GOT3 (cell line): ENCODE measurements at places on chromosomes 1 and 21.

DNA sequence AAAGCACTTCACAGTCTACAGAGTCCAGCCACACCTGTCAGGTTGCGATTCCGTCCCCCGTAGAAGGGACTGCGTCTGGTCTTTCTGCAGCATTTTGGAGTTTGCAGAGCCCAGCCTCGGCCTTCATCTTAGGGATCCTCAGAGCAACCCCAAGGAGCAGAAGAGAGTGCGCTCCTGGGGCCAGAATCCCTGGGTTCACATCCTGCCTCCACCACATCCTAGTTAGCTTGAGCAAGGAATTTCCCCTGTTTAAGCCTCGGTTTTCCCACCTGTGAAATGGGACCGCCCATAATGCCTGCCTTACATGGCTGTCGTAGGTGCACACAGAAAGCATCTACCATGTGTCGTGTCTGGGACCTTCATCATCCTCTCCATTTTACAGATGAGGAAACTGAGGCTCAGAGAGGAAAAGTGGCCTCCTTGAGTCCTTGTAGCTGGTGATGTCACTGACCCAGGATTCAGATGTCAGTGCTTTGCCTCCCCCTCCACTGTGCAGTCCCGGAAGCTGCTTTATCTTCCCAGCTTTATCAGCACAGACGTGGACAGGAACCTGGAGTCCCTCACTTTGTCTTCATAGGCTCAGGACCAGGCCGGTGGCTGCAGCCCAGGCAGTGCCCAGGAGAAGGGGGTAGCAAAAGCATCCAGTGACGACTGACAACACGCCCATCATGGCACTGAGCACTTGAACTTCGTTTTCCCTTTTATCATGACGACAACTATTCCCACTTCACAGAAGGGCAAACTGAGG is 438.5 kb downstream of the MATN1 start:
- DNase-seq = no peak

DNA sequence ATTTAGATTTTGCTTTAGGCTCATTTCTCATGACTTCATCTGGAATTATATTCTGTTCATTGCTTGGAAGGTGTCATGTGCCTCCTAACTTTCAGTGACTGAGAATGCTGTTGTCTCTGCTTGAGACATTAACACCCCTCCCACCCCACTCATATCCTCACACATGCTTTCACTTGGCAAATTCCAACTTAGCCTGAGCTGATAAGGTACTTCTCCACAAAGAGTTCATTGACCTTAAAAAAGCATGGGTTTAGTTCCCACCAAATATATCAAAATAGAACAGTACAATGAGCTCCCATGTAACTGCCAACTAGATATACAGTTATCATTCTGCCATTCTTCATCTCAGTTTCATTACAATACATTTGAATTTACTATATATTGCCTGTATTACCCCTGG is 576.5 kb upstream of the ADGRL2 start:
- no peak for DNase-seq

GRCh38 chr1:191752342-191752741 is 405.9 kb upstream of the RGS18 start:
- no peak for DNase-seq

DNA sequence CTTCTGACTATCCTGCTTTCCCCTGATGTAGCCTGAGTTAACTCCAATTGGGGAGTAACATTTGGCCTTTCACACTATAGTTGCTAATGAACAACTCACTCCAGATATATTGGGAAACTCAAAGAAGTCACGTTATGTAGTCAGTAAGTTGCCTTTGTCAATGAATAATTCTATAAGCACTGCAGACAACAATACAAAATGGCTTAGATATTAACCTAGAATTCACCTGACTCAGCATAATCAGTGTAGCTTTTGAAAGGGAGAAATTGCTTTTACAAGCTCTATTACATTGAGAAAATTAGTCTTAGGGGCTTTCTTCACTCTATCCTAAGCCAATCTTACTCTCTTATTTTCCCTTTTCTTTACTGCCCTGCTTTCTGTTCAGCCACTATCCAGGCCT is 303.5 kb upstream of the NR5A2 start:
- no peak for DNase-seq

DNA sequence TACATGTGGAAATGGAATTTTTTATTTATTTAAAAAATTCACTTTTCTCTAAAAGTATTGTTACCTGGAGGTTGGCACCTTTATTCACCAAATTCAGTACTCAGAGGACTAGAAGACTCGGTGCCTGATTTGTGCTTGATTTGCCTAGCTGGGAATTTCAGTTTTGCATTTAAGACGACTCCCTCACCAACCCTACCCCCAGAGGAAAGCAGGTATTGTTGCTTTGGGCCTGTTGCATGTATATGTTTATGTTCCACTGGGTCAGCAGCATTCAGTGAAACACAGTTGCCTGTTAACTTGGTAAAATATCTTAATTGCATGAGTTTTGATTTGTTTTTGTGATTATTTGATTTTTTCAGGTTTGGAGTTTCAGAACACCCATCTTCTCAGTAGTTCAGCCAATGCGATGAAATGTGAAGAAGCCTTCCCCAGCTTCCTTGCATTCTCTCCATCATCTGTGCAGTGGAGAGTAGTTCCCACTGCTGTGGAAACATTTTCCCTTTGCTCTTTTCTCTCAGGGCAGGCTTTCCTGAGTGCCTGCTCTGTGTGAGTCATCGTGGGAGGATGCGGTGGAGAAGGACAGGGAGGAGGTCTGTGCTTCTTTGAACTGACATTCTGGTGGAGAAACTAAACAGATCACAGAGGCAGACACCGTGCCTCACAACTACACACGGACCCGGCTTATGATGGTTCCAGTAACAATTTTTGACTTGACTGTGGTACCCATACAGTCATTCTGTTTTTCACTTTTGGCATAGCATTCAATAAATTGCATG is 6.4 kb downstream of the ADARB1 start:
- DNase-seq = no peak

GRCh38 chr1:173476197-173476664 is 904 bp upstream of the PRDX6 start:
- no peak for DNase-seq

- no peak for DNase-seq
These were observed 183.0 kb downstream of the ETS2 start for GRCh38 chr21:38988509-38989378.

GRCh38 chr1:99527078-99527477 is 118.8 kb upstream of the PALMD start:
- no peak for DNase-seq

DNA sequence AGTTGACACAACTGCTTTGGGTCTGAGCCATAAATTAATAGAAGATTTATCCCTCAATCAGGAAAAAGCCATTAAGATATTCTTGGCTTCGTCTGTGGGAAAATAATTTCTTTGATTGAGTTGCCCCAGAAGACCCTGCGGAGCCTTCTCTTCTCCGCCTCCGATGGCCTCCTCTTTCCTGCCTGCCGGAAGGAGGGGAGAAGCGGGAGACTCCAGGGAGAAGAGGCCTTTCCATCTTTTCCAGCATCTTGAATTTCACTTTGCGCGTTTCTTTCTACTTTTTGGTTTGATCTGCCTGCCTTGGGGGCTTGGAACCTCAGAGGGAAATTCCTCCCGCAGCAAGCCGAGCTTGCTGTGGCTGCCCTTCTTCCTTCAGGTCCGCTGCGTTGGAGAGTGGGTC is 16.8 kb downstream of the HLX start:
- no peak for DNase-seq

GRCh38 chr1:116002781-116003420 is 26.6 kb downstream of the SLC22A15 start:
- no peak for DNase-seq

DNA sequence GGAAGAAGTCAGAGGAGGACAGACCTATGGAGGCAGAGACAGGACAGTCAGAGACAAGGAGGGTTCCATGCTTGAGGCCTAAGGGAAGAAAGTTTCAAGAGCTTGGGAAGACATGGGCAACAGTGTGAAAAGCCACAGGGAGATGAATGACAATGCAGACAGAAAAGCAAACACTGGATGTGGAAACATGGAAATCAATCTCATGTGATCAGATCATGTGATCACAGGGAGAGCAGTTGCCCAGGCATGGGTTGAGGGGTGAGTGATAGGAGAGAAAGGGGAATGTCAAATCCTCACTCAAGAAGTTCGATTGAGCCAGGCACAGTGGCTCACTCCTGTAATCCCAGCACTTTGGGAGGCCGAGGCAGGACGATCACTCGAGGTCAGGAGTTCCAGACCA is 17.2 kb downstream of the PTAFR start:
- no peak for DNase-seq

DNA sequence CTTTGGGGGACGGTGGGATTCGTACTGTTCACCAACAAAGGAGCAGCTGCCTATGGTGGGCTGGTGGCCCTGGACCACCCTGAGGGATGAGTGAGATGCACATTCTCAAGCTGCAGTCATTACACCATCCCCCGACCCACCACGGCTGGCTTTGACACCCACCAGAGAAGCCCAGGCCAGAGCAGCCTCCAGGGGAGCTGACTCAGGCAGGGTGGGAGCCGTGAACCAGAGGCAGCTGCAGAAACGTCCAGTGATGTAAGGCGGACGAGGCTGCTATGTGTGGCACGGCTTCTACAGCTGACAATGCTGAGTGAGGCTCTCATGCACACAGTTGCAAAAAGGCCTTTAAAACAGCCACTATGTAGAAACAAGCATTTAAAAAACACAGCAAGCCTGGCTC is 40.1 kb downstream of the CHAF1B start:
- no peak for DNase-seq

- DNase-seq = no peak
These were observed 777.9 kb downstream of the MRPL39 start for GRCh38 chr21:24829397-24829796.

DNA sequence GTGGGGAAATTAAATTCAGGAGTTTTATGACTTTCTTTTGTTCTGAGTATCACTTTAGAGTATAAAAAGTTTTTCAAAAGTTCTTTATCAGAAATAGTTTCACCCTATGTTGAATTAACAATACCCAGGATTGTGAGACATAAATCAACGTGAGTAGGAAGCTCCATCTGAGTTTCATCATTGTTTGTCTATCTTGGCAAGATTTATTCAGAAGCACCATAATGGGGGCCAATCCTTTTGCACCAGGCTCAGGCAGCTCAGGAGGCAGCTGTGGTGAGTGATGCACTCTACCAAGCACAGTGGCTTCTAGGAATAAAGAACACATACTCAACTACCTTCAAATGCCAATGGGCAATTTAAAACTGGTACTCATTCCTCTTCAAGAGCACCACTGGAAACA is 12.0 kb downstream of the CREG1 start:
- no peak for DNase-seq

- DNase-seq = no peak
These were observed 30.8 kb downstream of the KCNA10 start for GRCh38 chr1:110488161-110488560.

DNA sequence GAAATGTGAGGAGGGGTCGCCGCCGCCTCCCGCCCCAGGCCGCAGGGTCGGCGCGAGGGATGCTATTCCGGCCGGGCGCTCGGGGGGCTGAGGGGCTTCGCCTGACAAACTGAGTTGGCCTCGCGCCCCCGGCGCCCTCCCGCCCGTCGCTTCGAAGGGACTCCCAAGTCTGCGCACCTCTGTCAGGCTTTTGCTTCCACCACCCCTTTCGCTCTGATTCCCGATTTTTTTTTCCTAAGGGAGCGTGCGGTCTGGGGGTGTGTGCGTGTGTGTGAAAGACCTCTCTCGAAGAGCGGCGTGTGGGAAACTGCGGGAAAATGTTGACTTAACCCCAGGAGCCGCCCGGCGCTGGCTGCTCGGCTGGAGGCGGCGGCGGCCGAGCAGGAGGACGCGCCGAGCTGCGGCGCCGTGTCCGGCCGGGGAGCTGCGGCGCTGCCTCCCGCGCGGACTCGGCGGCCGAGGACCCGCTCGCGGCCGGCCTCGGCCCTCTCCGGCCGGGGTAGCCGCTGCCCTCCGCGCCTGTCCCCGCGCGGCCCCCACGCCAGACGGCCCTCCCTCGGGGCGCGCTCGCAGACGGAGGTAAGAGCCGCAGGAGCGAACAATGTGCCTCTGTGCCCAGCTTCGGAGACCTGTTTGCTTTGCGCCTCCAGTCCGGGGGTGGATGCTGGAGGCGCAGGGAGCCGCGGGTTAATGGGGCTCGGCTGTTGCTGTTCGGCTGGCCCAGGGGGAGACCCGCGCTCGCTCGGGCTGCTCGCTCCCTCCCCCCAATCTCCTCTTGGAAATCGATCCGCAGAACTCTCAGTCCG is 1.1 kb downstream of the ADGRL2 start:
- no peak for DNase-seq

DNA sequence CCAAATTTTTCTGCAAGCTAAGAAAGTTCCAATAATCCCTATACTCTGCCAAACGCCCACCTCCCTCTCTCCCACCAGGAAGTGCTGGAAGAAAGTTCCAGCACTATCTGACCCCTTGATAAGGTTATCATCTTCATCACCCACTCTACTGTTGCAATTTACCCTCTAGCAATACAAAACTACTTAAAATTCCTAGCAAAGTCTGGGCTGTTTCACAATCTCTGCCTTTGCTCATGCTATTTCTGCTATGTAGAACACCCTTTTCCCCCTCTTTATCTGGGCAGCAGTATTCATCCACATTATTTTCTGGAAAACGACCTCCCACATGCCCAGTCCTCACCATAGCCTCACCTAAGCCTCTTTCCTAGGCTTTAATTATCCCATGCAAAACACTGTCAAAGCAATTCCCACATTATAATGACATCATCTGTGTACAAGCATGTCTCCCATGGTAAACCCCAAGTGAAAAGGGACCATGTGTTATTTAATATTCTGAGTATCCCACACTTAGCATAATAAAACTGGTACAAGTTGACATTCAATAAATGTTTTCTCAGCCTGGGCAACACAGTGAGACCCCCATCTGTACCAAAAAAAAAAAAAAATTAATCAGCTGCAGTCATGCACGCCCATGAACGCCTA is 12.0 kb downstream of the F11R start:
- no peak for DNase-seq

GRCh38 chr21:46486481-46487126 is 27.9 kb downstream of the DIP2A start:
- no peak for DNase-seq

DNA sequence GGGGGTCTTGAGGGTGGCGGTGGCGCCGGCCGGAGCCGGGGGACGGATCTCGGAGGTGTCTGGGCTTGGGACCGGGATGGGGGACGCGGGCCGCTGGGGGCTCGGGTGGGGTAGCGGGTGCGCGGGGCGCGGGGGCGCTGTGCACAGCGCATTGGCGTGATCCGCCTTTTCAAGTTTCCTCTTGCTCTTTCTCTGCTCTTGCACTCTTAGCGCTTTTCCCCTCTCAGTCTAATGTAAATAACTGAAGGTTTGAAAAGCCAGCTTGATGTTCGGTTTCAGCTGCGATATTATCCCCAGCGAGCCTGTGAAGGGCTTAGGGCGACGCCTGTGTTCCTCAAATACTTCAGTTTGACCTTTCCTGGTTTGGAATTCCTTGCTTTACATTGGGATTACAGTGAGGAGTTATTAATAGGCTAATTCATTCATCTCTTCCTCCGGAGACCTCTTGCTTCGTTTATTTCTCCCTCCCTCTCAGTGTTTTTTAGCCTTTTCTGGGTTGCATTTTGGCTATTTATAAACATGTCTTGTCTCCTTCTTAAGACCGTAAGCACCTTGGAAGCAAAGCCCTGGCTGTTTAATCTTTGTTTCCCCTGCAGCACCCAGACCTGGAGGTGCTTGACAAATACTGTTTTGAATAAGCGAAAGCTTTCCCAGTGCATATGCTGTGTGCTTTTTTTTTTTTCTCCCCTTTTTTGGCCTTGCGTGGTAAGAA is 693 bp downstream of the RAB4A start:
- DNase-seq = no peak
